ENCODE measurements at places on chromosomes 7 and 10. TPM values are rescaled to one million over a fixed set of nuclear protein-coding genes. Genes with fewer than 3 reads are reported as not detected.

PNLIP gene
- not detected for total RNA-seq

DNA sequence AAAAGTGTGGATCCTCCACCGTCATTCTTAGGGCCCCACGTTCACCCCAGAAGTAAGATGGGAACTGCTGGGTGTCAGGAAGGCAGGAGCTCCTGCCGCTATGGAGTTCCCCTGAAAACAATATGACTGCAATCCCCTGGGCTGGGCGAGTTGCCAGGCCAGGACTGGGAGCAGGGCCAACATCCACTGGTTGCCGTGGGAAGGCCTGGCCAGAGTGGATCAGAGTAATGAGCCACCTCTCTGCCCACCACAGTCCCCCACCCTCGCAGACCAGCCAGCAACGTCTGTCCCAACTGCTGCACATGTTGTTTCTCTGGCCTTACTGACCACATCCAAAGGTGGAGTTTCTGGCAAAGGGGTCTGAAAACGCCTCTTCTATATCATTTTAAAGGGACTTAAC is 86.6 kb downstream of the STRA8 start:
- no peak for DNase-seq
- no peaks in the 10 kb centered on the region for H3K36me3 ChIP-seq
- H3K27ac ChIP-seq, result no peak overlapping the region
- no peaks in the 10 kb centered on the region for H3K27me3 ChIP-seq
- no peak overlapping the region for H3K4me3 ChIP-seq

- H3K4me3 ChIP-seq, result no peak overlapping the region
- no peak overlapping the region for H3K27ac ChIP-seq
- no peaks in the 10 kb centered on the region for H3K27me3 ChIP-seq
- no peaks in the 10 kb centered on the region for H3K4me1 ChIP-seq
These were observed 140.4 kb upstream of the BMPER start for GRCh38 chr7:33764752-33765451.

TRIM56 gene
- total RNA-seq, result 54.5 TPM

PI4K2A gene
- 14.2 TPM for total RNA-seq

- H3K4me1 ChIP-seq, result peaks cover 6% of the 10 kb centered on the region
- H3K27ac ChIP-seq, result no peak overlapping the region
- H3K27me3 ChIP-seq, result no peaks in the 10 kb centered on the region
- no peak overlapping the region for H3K4me3 ChIP-seq
- no peaks in the 10 kb centered on the region for H3K36me3 ChIP-seq
- DNase-seq, result no peak
These were observed 29.1 kb downstream of the FOXL3 start for GRCh38 chr7:318878-319661.

GRCh38 chr7:1861799-1862458 is 191.9 kb downstream of the ELFN1 start:
- DNase-seq, result no peak
- H3K36me3 ChIP-seq, result no peaks in the 10 kb centered on the region
- no peaks in the 10 kb centered on the region for H3K27me3 ChIP-seq
- H3K4me3 ChIP-seq, result no peak overlapping the region
- no peaks in the 10 kb centered on the region for H3K4me1 ChIP-seq
- H3K27ac ChIP-seq, result no peak overlapping the region

DNA sequence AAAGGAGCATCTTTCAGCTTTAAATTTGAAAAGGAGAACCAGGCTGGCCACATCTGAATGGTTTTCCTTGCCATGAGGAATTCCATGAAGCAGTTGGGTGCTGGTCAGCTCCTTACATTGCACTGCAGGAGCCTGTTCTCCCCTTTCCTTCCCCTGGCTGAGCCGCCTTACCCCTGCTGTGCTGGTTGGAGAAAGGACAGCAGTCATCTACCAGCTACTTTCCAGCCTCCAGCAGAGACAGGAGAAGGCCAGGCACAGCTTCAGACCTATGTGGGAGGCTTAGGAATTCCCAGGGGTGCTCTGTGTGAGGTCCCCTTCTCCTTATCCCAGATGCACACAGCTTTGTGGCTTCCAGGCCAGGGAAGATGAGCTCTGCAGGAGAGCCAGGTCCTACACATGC is 4.7 kb downstream of the C10orf71 start:
- no peak overlapping the region for H3K4me3 ChIP-seq
- no peaks in the 10 kb centered on the region for H3K36me3 ChIP-seq
- no peak for DNase-seq
- H3K4me1 ChIP-seq, result no peaks in the 10 kb centered on the region
- no peak overlapping the region for H3K27ac ChIP-seq

GRCh38 chr7:116741625-116742316 is 69.8 kb downstream of the MET start:
- DNase-seq, result no peak
- H3K27ac ChIP-seq, result peak overlapping the region; percentile 54
- H3K36me3 ChIP-seq, result peaks cover 4% of the 10 kb centered on the region
- H3K4me3 ChIP-seq, result no peak overlapping the region

GRCh38 chr7:157612664-157613561 is 276.1 kb downstream of the DNAJB6 start:
- H3K27me3 ChIP-seq, result peaks cover 6% of the 10 kb centered on the region
- no peak overlapping the region for H3K27ac ChIP-seq
- peak; percentile 83 for DNase-seq
- H3K4me1 ChIP-seq, result no peaks in the 10 kb centered on the region
- H3K4me3 ChIP-seq, result peak overlapping the region; percentile 44

LRRD1 gene
- total RNA-seq, result 0.25 TPM

DNA sequence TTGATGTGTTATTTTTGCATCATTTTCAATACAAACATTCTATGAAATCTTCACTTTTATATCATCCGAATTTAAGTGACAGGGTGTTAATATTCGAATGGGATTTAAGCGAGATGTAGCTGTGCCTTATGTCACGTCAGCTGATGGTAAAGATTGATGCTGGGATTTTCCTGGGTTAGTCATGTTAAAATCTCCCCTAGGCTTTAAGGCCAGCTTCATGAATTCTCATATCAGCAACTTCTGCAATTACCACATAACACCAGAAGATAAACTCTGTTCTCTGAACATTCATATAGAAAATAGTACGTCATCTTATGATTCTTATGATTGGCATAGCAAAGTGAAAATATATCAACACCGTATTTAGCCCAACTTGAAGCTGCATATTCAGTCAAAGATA is 669.2 kb downstream of the PCDH15 start:
- H3K27me3 ChIP-seq, result no peaks in the 10 kb centered on the region
- H3K27ac ChIP-seq, result no peak overlapping the region
- no peak overlapping the region for H3K4me3 ChIP-seq

- no peaks in the 10 kb centered on the region for H3K27me3 ChIP-seq
- no peak overlapping the region for H3K4me3 ChIP-seq
- H3K27ac ChIP-seq, result no peak overlapping the region
- no peak for DNase-seq
These were observed 7.5 kb downstream of the CALML3 start for GRCh38 chr10:5532307-5532605.

DNA sequence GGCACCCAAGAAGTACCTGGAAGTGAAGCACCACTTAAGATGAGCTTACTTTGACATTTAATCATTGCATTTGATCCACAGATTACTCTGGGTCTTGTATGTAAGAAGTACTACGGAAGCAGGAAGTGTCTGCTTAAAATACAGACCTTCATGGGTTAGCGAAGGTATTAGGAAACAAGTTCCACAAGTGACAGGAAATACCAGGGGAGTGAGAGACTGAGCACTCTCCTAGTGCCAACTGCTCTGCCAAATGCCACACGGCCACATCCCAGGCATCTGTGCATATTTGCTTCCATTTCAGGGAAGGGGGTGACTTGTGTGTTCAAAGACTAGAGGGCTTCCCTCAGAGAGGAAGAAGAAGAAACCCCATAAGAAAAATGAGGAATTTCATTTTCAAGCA is 57.2 kb upstream of the ANK3 start:
- H3K4me1 ChIP-seq, result no peaks in the 10 kb centered on the region
- H3K27ac ChIP-seq, result peak overlapping the region; percentile 15
- no peak for DNase-seq
- H3K4me3 ChIP-seq, result no peak overlapping the region
- no peaks in the 10 kb centered on the region for H3K27me3 ChIP-seq

- H3K27ac ChIP-seq, result no peak overlapping the region
- no peak for DNase-seq
- H3K4me1 ChIP-seq, result no peaks in the 10 kb centered on the region
- H3K36me3 ChIP-seq, result no peaks in the 10 kb centered on the region
- no peaks in the 10 kb centered on the region for H3K27me3 ChIP-seq
These were observed 155.7 kb downstream of the RTKN2 start for GRCh38 chr10:62112963-62113362.

DNA sequence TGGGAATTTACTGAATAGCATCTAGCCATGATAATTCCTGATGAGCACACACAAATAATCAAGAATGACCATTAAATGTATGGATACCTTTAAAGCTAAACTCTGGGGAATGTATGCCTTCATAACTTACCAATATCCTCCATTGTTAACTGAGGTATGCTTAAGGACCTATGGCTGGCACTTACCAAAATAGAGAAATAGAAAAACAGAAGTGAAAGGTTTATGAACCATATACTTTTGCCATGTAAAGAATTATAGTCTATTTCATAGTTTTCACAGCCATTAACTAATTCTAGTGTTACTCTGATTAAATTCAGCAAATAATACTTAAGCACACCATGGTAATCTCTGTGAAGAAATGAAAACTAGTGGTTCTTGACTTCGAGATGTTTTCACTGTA is 1360.6 kb upstream of the LRRTM3 start:
- H3K27me3 ChIP-seq, result no peaks in the 10 kb centered on the region
- no peak overlapping the region for H3K4me3 ChIP-seq
- H3K4me1 ChIP-seq, result no peaks in the 10 kb centered on the region
- DNase-seq, result no peak
- H3K36me3 ChIP-seq, result no peaks in the 10 kb centered on the region
- no peak overlapping the region for H3K27ac ChIP-seq

- no peak for DNase-seq
- H3K36me3 ChIP-seq, result no peaks in the 10 kb centered on the region
- no peaks in the 10 kb centered on the region for H3K4me1 ChIP-seq
- H3K4me3 ChIP-seq, result no peak overlapping the region
- no peaks in the 10 kb centered on the region for H3K27me3 ChIP-seq
These were observed 28.3 kb upstream of the FRMD4A start for GRCh38 chr10:14358886-14359573.

Data from kidney (tissue), 22 donors.